ENCODE measurements at places on chromosomes 4 and X.

DNA sequence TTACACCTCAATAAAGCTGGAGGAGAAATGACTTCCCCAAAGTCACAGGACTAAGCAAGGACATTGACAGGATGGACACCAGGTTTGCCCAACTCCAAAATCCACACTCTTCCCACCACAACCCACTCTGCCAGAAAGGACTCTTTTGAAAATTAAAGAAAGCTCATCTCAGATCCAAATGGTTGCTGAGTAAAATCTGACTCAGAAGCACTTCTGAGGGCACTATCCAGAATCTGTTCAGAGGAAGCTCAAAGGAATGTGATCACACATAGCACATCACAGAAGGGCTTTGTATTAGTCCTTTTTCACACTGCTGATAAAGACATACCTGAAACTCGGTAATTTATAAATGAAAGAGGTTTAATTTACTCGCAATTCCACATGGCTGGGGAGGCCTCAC, 155.5 kb downstream of the RAB28 start:
- DNase-seq = no peak

GRCh38 chrX:96715481-96715880, 30.8 kb downstream of the DIAPH2 start:
- DNase-seq = no peak

- no peak for DNase-seq
These were observed 94.6 kb upstream of the GALNT7 start for GRCh38 chr4:173073939-173074500.

- peak; percentile 80 for DNase-seq
These were observed 35.2 kb downstream of the SEPTIN11 start for GRCh38 chr4:76984788-76985211.

DNA sequence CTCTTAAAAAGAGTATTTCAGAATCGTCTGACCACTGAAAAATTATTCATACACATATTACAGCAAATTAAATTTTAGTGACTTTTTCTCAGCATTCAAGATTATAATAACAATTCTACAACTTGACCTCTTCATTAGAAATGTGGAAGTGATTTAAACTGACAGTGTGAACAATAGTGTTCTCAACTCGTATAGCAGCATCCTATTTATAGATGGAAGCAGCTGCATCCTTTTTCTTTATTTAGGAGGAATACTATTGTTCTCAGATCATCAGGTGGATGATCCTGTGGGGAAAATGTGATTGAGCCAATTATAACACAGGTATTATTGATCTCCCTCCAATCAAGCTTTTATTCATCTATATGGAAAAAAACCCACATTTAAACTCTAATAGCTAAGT, 56.7 kb downstream of the RAPGEF2 start:
- DNase-seq = peak; percentile 83

DNA sequence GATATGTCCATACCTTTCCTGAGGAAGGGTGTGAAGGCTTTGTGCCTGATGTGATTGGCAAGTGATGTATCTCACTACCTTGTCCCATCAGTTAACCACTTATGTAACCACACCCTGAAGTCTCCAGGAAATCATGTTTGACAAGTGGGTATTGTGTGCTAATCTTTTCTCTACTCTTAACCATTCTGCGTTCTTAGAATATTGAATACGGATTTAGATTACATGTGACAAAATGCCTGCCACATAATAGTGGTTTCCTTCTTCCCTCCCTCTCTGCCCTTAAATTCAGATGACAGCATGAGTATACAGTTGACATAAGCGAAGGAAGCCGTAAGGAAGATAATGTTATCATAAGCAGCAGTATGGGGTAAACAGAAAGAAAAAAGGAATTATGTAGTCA, 108.4 kb downstream of the KLHL8 start:
- DNase-seq = no peak

GRCh38 chr4:40361338-40361737, 26.2 kb downstream of the CHRNA9 start:
- DNase-seq = no peak

GRCh38 chrX:43940816-43941474, 32.2 kb downstream of the NDP start:
- DNase-seq = peak; percentile 69

DNA sequence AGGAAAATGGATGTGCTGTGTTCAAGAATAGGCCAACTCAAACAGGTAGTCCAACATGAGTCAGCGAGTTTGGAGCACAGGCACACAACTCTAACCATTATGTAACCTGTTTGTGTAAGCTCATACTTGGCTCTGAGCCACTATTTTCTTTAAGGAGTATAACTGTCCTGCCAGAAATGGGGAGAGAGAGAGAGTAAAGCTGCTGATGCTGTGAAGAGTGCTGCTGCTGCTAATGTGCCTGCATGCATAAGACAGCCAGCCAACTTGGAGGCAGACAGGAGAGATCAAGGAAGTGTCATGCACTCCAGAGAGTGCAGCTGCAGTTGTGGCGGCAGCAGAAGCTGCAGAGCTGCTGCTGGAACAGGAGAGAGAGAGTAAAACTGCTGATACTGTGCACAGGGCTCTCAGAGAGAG, 11.7 kb upstream of the STATH start:
- peak; percentile 10 for DNase-seq

Data from dermis blood vessel endothelial cell (primary cell).